ENCODE measurements at places on chromosomes 4 and X.
A peak's percentile ranks its signal among the peaks of the same experiment; 100 is the strongest.

- DNase-seq = peak; percentile 17
Measured at GRCh38 chrX:153944140-153944799, at the start of gene RENBP. RENBP (minus strand) TSS chrX:153944643; CDS start chrX:153944610, 33 bp downstream.

DNA sequence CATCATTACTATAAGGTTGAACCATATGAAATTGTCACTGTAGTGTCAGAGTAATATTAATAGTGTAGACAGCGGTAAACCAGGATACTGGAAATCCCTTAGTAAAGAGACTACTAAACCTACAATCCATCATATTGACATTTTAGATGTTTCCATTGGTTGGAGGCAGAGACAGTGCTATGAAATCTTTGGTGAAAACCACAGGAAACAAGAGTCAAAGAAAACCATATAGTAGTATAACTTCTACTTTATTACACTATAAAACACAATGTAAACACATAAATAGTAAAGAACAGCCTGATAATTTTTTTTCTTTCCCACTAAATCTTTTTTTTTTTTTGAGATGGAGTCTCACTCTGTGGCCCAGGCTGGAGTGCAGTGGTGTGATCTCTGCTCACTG lies 15.9 kb downstream of the RELL1 start:
- DNase-seq = no peak

DNA sequence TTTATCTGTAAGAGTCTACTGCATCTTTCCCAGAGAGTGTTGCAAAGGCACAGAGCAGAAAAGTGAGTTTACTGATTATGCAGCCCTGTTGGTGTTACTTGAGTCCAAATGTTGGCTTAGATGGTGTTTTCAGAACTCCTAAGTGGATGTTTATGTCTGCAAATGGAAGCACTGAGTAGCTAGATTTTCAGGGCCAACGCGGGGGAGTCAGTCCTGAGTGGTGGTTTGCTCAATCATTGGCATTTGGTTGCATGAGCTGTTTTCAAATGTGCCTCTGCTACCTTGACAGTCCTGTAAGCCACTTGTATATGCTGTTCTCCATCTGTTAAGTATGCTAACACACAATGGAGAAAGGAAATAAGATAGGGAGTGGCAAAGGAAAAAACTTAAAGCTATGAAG lies 45.4 kb downstream of the MAMLD1 start:
- no peak for DNase-seq

DNA sequence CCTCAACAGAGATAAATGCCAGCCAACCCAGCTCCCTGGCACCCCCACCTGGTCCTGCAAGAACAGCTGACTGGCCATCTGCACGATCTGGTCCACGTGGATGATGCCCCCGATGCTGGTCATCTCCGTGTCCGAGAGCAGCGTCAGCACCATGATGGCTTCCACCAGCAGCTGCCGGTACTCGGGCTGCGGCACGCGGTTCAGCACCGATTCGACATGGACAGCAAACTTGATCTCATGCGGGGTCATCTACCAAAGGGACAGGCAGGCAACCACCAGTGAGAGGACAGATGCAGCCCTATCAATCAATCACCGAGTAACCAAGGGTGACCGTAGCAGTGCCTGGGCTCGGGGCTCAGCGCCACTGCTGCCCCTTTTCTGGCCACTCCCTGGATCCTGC lies 89.8 kb downstream of the PHKA2 start:
- DNase-seq = no peak

DNA sequence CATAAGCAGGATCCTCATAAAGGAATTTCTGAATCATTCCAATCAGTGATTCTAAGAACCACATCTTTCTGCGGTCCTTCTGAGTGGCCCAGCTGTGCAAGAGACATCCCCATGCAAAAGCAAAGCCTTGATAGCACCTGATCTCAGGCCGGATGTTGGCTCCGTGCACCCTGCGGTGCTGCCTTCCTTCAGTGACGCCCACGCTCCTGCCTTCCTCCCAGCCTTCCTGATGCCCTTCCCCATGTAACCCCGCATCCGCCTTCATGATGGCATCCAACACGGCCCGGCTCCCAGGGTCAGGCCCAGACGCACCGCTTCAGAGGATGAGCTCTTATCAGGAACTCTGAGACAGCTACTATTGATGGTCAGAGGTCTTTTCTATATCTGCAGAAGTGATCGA lies 20.4 kb upstream of the CYP4V2 start:
- DNase-seq = no peak

DNA sequence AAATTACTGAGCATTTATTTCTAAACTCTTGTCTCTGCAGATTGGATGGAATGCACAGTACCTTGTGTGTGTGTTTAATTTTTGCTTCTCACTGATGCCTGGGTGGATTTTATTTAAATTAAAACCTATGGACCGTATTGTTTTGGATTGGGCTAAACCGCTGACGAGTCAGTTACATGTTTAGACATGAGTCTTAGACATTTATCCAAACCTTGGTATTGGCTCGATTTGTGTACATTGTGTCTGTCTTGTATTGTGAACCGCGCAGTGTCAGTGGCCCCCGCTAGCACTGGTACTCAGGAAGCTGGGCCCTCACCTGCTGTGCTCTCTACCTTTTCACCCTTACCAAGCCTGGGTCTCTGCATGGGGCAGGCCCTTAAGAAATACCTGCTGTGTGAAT lies 40.8 kb upstream of the TADA2B start:
- no peak for DNase-seq

Data from caudate nucleus (tissue), 63 donors.